HS-27A (cell line): ENCODE measurements at places on chromosomes 2 and 18.

DNA sequence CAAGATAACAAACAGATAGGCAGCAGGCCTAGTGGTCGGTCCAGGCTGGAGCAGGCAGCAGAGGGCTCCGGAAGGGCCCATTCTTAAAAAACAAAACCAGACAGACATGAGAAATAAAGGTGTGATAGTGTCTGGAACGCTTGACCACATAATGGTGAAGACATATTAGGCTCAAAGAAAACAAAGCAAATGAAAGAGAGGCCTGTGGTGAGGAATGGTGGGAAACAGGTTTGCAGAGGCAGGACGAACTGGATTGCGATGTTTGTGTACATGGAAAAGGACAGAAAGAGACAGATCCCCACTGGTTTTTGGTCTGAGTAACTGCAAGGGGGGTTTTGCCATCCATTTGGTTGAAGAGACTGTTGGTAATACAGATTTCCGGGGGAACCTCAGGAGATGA is 19.9 kb downstream of the QPCT start:
- no peak for DNase-seq

GRCh38 chr2:3361518-3362389 is 15.9 kb downstream of the EIPR1 start:
- no peak for DNase-seq

- DNase-seq, result no peak
Measured at GRCh38 chr2:176129813-176130146, 275 bp downstream of the HOXD8 start.

DNA sequence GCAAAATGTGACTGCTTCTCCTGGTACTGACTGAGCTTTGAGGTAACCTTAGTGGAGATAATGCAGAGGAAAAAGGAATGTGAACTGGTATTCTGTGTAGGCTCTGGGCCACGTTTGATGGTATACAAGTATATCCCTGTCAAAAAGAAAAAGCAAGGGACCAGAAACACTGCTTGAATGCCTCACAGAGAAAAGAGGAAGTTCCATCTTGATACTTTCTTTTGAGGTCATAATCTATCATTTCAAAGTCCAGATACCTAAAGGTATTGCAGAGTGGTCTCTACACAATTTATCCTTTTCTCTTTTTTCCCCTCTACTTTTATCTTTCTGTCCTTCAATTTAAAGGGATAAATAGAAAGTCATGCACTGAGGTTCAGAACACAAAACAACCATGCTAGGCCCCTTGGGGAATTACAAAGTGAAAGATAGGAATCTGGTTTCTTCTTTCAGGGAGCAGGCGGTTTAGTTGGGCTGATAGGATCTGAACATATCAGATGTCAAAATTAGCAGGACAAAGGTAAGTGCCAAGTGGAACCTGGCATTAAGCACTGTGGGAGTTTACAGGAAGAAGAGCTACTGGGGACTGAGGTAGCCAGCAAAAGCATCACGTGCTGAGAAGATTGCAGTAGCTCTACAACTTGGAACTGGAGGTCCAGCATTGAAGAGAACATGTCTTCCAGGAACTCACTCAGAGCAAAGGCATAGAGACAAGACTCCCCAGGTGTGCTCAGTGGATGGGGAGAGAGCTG is 121.2 kb downstream of the LYPD6 start:
- no peak for DNase-seq

DNA sequence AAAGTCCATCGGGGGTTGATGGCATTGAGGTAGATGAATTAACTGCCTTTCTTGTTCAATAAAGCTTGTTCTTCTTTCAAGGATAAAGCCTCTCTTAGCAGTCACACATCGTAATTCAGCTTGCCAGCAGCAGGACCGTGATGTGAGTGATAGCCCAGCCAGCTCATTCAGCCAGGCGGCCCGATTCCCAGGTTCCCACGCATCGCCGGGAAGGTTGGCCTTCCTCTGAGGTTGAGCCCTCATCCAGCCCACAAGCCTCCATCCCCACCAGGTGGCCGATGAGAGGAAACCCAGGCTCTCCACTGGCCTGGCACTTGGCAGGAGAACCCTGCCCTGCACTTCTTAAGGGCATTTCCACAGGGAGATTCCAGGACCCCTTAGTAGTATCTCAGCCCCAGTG is 4.7 kb downstream of the AGAP1 start:
- DNase-seq, result no peak

DNA sequence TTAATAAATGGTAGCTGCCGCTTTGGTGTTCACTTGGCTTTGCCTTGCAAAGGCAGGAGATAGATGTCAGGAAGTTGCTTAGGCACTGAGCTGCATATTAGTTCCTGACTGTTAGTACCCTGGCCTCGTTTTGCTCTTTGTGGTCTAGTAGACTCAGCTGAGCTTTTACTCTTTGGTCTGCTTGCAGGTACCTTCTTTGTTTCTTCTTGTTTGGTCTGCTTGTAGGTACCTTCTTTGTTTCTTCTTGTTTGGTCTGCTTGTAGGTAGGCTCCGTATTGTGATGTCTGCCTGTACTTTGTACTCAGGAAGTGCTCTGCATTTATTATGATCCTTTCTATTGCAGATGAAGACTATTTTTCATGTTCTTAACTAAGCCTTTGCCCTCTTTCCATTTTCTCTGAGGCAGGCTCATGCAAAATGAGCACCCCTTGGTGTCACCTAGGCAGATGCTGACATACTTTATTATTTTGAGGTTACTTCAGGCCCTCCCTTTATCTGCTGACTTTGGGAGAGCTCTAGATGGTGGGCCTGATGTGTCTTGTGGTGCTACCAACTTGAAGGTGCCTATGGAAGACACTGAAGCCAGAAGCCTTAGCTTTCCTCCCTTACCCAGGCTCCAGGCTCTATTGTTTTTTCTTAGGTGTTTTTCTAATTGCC is 6.0 kb downstream of the RPIA start:
- no peak for DNase-seq

DNA sequence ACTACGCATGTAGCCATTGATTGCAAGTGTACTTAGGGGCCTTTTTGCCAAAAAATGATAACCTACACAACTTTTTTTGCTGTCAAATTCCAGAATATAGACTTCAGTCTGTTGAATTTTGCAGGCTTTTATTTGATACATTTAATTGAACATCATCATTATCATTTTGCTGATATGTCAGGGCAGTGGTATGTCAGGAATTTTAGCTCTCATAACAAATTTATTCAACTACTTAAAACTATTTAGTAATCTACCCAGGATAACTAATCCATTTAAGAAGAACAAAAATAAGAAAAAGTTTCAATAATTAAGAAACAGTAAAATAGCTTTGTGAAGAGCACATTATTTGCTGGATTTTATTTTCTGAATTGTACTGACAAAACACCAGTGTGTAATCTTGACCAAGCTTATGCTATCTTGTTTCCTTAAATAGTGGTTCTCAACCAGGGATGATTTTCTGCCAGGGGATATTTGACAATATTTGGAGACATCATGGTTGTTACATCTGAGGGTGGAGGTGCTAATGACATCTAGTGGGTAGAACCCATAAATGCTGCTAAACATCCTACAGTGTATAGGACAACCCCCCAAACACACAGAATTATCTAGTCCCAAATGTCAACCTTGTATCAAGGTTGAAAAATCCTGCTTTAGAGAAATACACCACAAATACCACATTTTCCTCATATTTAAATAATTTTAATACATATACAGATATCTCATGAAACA is 12.1 kb upstream of the TTN start:
- no peak for DNase-seq

GRCh38 chr2:25310965-25311864 is 30.5 kb downstream of the DNMT3A start:
- DNase-seq, result no peak

- no peak for DNase-seq
Measured at GRCh38 chr2:239892441-239893235, 132.5 kb downstream of the NDUFA10 start.

- no peak for DNase-seq
Measured at GRCh38 chr2:31312898-31313297, 78.9 kb downstream of the EHD3 start.

DNA sequence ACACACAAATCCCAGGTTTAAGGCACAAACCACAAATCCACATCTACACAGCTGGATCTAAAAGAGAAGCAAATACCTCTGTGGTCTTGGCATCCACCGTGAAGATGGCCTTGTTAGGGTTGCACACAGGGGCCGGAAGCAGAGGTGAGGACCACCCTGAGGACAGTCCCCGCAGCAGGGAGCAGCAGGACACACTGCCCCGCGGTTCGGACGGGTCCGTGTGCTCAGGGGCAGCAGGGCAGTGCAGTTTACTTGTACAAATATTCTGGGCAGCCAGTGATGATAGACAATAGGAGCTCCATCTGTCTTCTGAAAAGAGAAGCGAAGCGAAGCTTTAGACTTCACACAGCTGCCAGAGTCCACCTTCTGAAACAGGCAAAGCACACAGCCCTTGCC is 8.8 kb downstream of the PASK start:
- DNase-seq, result no peak

GRCh38 chr2:218431878-218432277 is 13.0 kb downstream of the VIL1 start:
- DNase-seq, result no peak

DNA sequence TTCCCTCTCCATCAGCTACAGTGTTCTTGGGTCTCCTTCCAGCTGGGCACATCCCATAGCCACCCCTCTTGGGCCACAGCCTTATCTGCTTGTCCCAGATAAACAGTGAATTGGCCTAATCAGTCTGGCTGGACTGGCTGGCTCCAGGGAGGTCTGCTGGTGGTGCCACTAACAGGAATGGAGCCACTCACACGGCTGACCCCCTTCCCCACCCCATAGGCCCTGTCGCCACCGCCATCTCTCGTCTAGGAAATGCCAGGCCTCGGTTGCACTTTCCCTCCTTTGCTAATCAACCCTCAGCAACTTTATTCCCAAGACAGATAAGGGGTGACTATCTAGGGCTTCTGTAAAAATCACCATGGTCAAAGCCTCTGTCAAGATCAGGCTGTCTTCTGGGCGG is 23.0 kb upstream of the TNP1 start:
- no peak for DNase-seq

DNA sequence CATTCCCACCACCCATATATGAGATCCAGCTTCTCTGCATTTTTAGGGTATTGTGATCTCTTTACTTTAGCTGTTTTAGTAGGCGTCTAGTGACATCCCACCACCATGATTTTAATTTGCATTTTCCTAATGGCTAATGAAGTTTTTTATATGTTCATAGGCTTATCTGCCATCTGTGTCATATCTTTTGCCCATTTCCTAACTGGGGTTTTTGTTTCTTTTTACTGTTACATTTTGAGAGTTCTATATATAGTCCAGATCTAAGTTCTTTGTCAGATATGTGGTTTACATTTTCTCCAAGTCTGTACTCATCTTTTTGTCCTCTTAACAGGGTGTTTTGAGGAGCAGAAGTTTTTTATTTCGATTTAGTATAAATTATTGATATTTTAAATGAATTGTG is 39.6 kb downstream of the PTPN2 start:
- no peak for DNase-seq

- DNase-seq, result no peak
Measured at GRCh38 chr2:130341562-130342019, 1.1 kb upstream of the IMP4 start.

- no peak for DNase-seq
Measured at GRCh38 chr18:80188643-80189530, 58.4 kb downstream of the PARD6G start.

- DNase-seq, result no peak
Measured at GRCh38 chr2:114406347-114406746, 36.1 kb upstream of the DPP10 start.

GRCh38 chr2:38743672-38744398 is 7.3 kb downstream of the SRSF7 start:
- DNase-seq, result no peak
